Osteoblast (primary cell): ENCODE measurements at places on chromosomes 11 and 22. TPM values are rescaled to one million over a fixed set of nuclear protein-coding genes. Genes with fewer than 3 reads are reported as not detected.

TPH1 gene
- under 0.01 and 0.29 TPM in 2 replicates for total RNA-seq

TNNI2 gene
- not detected in 2 replicates for total RNA-seq

VSTM5 gene
- total RNA-seq, result 0.36 and 1.5 TPM in 2 replicates

KRTAP5-10 gene
- total RNA-seq, result 0.36 TPM in 1 of 2 replicates, not detected in the other

OR6A2 gene
- total RNA-seq, result 0.36 and 0.59 TPM in 2 replicates

CERK gene
- total RNA-seq, result 27.7 and 28.2 TPM in 2 replicates

RBFOX2 gene
- 171 and 189 TPM in 2 replicates for total RNA-seq

CCDC15 gene
- total RNA-seq, result 2.1 and 2.2 TPM in 2 replicates

VSIG2 gene
- not detected in 2 replicates for total RNA-seq

LRRC56 gene
- 0.88 and 1.1 TPM in 2 replicates for total RNA-seq

KCNQ1 gene
- total RNA-seq, result not detected in 2 replicates

MOV10L1 gene
- 0.36 and 0.59 TPM in 2 replicates for total RNA-seq

ACCS gene
- total RNA-seq, result 21.0 and 27.1 TPM in 2 replicates

ROM1 gene
- total RNA-seq, result 6.5 TPM in 2 replicates

AMPD3 gene
- 3.6 and 5.6 TPM in 2 replicates for total RNA-seq

TRPM5 gene
- total RNA-seq, result under 0.01 TPM in 1 of 2 replicates, not detected in the other

SORL1 gene
- total RNA-seq, result under 0.01 and 0.36 TPM in 2 replicates

THY1 gene
- total RNA-seq, result 308 and 400 TPM in 2 replicates

HEPACAM gene
- total RNA-seq, result under 0.01 TPM in 1 of 2 replicates, not detected in the other

B4GALNT4 gene
- total RNA-seq, result 0.88 and 2.2 TPM in 2 replicates

ZNF214 gene
- total RNA-seq, result 3.6 and 4.7 TPM in 2 replicates

SLC22A6 gene
- not detected in 2 replicates for total RNA-seq

APOL1 gene
- 34.8 and 38.7 TPM in 2 replicates for total RNA-seq

SCO2 gene
- total RNA-seq, result 5.1 and 5.6 TPM in 2 replicates

RIC3 gene
- not detected in 2 replicates for total RNA-seq

BACE1-AS gene
- total RNA-seq, result 3.5 and 4.0 TPM in 2 replicates

ENTHD1 gene
- not detected in 2 replicates for total RNA-seq

DBX1 gene
- total RNA-seq, result not detected in 2 replicates

UPK3A gene
- not detected in 2 replicates for total RNA-seq

NEFH gene
- total RNA-seq, result under 0.01 and 0.36 TPM in 2 replicates

TESMIN gene
- total RNA-seq, result not detected in 2 replicates

BTBD18 gene
- not detected in 2 replicates for total RNA-seq

OPCML gene
- 0.36 and 5.9 TPM in 2 replicates for total RNA-seq

UBQLN3 gene
- total RNA-seq, result under 0.01 TPM in 1 of 2 replicates, not detected in the other

SLC22A24 gene
- not detected in 2 replicates for total RNA-seq

GAL3ST3 gene
- total RNA-seq, result not detected in 2 replicates

SULT4A1 gene
- under 0.01 TPM in 1 of 2 replicates, not detected in the other for total RNA-seq

VPREB1 gene
- total RNA-seq, result not detected in 2 replicates

WBP2NL gene
- total RNA-seq, result under 0.01 and 0.72 TPM in 2 replicates

CLMP gene
- total RNA-seq, result 174 and 210 TPM in 2 replicates

CD248 gene
- 103 and 107 TPM in 2 replicates for total RNA-seq

MTA2 gene
- total RNA-seq, result 102 and 105 TPM in 2 replicates

MPST gene
- total RNA-seq, result 82.5 and 91.6 TPM in 2 replicates

RGL4 gene
- total RNA-seq, result not detected in 2 replicates

PDE3B gene
- under 0.01 and 0.36 TPM in 2 replicates for total RNA-seq

TCN2 gene
- 13.6 and 18.8 TPM in 2 replicates for total RNA-seq

MRGPRF gene
- total RNA-seq, result 39.4 and 41.5 TPM in 2 replicates

BIK gene
- not detected in 2 replicates for total RNA-seq

ARHGAP20 gene
- total RNA-seq, result 2.2 and 3.5 TPM in 2 replicates

SELENOO gene
- 13.0 and 15.6 TPM in 2 replicates for total RNA-seq

NRIP3 gene
- 6.2 and 6.8 TPM in 2 replicates for total RNA-seq

H19 gene
- total RNA-seq, result 4.3 and 9.4 TPM in 2 replicates

OR2AT4 gene
- total RNA-seq, result not detected in 2 replicates

CRYBA4 gene
- not detected in 2 replicates for total RNA-seq

MMP1 gene
- total RNA-seq, result 0.72 and 1.5 TPM in 2 replicates

ALKBH3 gene
- total RNA-seq, result 47.8 and 53.9 TPM in 2 replicates

MS4A4A gene
- total RNA-seq, result under 0.01 and 0.36 TPM in 2 replicates

TMA7B gene
- not detected in 2 replicates for total RNA-seq

PHETA2 gene
- 23.9 and 26.2 TPM in 2 replicates for total RNA-seq
